ENCODE measurements at places on chromosomes 6 and 20. TPM values are rescaled to one million over a fixed set of nuclear protein-coding genes. Genes with fewer than 3 reads are reported as not detected.

LRRC73 gene
- total RNA-seq = 0.20 TPM

OPRL1 gene
- total RNA-seq = 0.89 TPM

PMEPA1 gene
- total RNA-seq = 11.7 TPM

CD93 gene
- 53.8 TPM for total RNA-seq

OR2H2 gene
- not detected for total RNA-seq

All from skin of body (tissue), 3 donors.